ENCODE measurements at places on chromosomes 12 and 14. TPM values are rescaled to one million over a fixed set of nuclear protein-coding genes. Genes with fewer than 3 reads are reported as not detected.

The RBM19 gene
- 15.1 TPM for total RNA-seq

The SLC48A1 gene
- 4.3 TPM for total RNA-seq

The MORN3 gene
- total RNA-seq = 0.02 TPM

The ADCY6 gene
- 14.5 TPM for total RNA-seq

The ARMH4 gene
- 3.1 TPM for total RNA-seq

The CFAP251 gene
- 3.8 TPM for total RNA-seq

The GPRC5D gene
- total RNA-seq = not detected

The RND1 gene
- 0.12 TPM for total RNA-seq

The HEBP1 gene
- 4.3 TPM for total RNA-seq

The SERPINA6 gene
- not detected for total RNA-seq

The C14orf180 gene
- not detected for total RNA-seq

The LRTM2 gene
- total RNA-seq = not detected

The IKZF4 gene
- total RNA-seq = 2.4 TPM

The LRRIQ1 gene
- 0.38 TPM for total RNA-seq

The CISTR gene
- not detected for total RNA-seq

The DMAC2L gene
- total RNA-seq = 3.5 TPM

The OTOGL gene
- total RNA-seq = 0.67 TPM

Data from A172 (cell line).